ENCODE measurements at places on chromosomes 4 and X.
A peak's percentile ranks its signal among the peaks of the same experiment; 100 is the strongest.

DNA sequence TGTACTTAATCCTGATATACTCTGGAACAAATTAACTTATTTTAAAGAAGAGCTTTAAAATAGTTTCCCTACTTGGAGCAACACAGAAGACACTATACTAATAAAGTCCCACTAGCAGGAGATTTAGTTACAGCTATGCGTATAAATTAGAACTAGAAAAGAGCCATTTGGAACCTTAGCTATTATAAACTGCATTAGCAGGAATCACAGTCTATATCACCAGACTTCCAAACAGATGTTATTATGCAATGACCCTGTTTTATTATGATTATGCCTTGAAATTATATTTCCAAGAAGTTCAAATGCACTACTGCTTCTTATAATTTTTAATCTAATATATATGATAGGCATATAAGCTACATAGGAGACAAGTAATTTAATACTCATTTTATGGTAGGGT is 95.5 kb upstream of the WDR44 start:
- DNase-seq = no peak

DNA sequence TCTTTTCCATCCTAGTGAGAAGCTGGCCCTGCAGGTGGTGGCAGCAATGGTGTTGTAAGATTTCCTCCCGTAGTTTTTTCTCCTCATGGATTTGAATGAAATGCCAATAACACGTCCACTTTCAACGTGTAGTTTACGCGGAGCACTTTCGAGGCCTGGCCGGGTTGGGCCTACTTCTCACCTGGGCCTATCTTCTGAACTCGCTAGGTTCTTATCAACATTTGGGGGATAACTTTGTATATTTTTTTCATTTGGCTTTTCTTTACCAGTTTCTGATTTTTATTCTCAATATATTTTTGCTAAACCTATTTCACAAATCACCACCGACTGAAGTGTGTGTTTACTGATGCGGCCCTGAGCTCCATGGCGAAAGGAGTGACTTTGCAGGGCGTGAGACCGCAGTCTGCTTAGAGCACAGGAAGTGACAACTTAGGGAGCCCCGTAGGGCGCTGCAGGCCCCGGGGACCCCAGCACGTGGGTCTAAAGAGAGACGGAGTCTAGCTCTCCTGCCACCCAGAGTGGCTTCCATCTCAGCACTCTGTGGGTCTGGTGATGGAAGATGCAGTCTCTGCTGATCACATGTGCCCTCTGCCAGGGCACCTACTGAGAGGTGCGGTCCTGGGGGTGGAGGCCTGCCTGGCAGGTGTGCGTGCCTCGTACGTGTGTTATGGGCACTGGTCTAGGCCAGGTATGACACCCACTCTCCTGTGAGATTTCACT is 29.1 kb downstream of the NELFA start:
- no peak for DNase-seq

DNA sequence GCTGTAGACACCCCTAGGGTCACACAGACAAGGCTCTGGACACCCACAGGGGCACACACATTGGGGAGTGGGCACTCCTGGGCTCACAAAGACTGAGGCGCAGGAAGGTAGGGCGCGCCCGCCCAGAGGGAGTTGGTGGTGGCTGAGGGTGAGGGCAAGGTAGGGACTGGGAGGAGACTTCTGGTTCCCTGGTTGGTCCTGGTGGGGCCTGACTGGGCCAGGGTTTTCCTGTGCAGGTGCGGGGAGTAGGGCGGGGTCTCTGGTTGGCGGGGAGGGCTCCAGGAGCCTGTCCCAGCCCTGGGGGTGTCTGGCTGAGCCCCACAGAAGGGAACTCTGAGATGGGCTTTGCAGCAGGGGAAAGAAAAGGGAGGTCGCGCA is 6.7 kb upstream of the WAS start:
- DNase-seq = peak; percentile 23

DNA sequence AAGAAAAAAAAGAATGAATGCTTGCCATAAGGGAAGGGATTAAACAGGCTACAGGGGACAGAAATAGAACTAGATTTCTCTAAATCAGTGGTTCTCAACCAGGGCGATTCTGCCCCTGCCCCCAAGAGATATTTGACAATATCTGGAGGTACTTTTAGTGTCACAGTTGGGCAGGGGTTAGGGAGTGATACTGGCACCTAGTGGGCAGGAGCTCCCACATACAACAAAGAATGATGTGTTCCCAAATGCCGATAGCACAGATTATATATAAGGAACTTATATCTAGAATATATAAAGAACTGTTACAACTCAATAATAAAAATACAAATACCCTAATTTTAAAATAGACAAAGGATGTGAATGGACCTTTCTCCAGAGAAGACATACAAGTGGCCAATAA is 14.7 kb downstream of the S100G start:
- no peak for DNase-seq

- DNase-seq = no peak
Measured at GRCh38 chr4:182280436-182281111, 37.4 kb downstream of the TENM3 start.

- no peak for DNase-seq
Measured at GRCh38 chr4:1604706-1605205, 79.4 kb downstream of the FAM53A start.

- DNase-seq = no peak
Measured at GRCh38 chr4:147829401-147830101, 97.7 kb downstream of the ARHGAP10 start.

DNA sequence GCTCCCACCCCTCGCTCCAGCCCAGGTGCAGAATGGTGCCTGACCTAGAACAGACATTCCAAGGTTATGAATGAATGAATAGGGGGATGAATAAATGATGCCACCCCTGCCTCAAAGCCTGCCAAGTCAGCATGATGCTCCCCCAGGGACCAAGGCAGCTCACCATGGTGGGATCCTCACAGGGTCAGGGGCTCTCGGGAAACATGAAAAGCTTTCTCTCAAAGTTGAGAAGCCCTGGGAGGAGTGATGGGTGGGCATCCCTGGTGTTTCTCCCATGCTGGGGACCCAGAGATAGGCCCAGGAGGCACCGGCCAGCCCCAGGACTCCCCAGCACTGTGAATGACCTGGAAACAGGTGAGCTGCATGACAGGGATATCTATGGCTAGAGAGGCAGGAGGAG is 58.9 kb downstream of the HTRA3 start:
- no peak for DNase-seq
